ENCODE measurements at places on chromosomes 2 and 18. TPM values are rescaled to one million over a fixed set of nuclear protein-coding genes. Genes with fewer than 3 reads are reported as not detected.

DNA sequence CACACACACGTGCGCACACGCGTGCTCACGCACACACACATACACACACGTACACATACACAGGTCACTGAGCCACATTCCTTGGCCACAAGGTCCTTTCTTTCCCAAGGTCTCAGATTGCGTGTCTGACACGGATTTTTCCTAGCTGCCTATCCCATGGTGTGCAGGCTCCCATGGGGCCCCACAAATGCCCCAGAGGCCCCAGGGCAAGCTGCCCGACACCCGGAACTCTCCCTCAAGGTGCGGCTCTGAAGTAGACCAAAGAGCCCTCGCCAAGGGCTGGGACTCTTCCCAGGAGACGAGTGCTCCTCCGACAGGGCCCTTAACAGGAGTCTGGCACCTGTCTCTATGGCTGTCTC lies 46.7 kb downstream of the SDC1 start:
- H3K4me1 ChIP-seq, result peaks cover 45% of the 10 kb centered on the region
- DNase-seq, result peak; percentile 89
- peak overlapping the region; percentile 82 for H3K27ac ChIP-seq
- no peaks in the 10 kb centered on the region for H3K27me3 ChIP-seq

DNA sequence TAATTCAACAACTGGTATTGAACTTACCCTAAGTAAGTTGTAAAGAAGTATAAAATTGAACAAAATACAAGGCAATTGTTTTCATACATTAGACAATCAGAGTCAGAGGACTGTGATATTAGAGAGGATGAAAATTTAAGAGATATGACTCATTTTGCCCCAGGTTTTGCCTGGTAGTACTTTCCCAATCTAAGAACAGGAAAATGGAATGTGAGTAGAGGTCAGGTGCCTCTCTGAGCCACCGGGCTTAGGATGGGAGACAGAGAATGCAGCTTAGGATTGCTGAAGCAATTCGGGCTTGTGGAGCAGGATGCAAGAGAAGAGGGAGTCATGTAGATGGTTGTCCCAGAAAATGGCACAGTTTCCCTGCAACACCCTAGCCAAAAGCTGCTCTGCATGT lies 219.7 kb upstream of the CHST9 start:
- no peaks in the 10 kb centered on the region for H3K4me1 ChIP-seq
- H3K27ac ChIP-seq, result no peak overlapping the region
- DNase-seq, result no peak
- no peak overlapping the region for H3K4me3 ChIP-seq

The PROM2 gene
- 6.0 TPM for total RNA-seq

The ADD2 gene
- 2.1 TPM for total RNA-seq

- H3K27me3 ChIP-seq, result no peaks in the 10 kb centered on the region
- H3K4me3 ChIP-seq, result no peak overlapping the region
- H3K4me1 ChIP-seq, result no peaks in the 10 kb centered on the region
- peaks cover 24% of the 10 kb centered on the region for H3K36me3 ChIP-seq
- no peak for DNase-seq
Observed at GRCh38 chr2:135663148-135663700, 78.4 kb upstream of the UBXN4 start.

GRCh38 chr18:59539108-59539507 lies 158.1 kb downstream of the CCBE1 start:
- H3K4me3 ChIP-seq, result no peak overlapping the region
- no peak for DNase-seq
- no peaks in the 10 kb centered on the region for H3K36me3 ChIP-seq
- H3K27me3 ChIP-seq, result no peaks in the 10 kb centered on the region
- H3K27ac ChIP-seq, result no peak overlapping the region
- H3K4me1 ChIP-seq, result no peaks in the 10 kb centered on the region

GRCh38 chr2:65371074-65371434 lies 61.3 kb downstream of the SPRED2 start:
- H3K27me3 ChIP-seq, result no peaks in the 10 kb centered on the region
- peaks cover 86% of the 10 kb centered on the region for H3K4me1 ChIP-seq
- H3K27ac ChIP-seq, result no peak overlapping the region
- H3K4me3 ChIP-seq, result no peak overlapping the region
- H3K36me3 ChIP-seq, result no peaks in the 10 kb centered on the region
- no peak for DNase-seq

The CPLX4 gene
- not detected for total RNA-seq

GRCh38 chr2:120747281-120747680 lies 11.6 kb downstream of the GLI2 start:
- H3K36me3 ChIP-seq, result no peaks in the 10 kb centered on the region
- DNase-seq, result no peak
- no peak overlapping the region for H3K4me3 ChIP-seq
- H3K4me1 ChIP-seq, result no peaks in the 10 kb centered on the region

GRCh38 chr2:73291461-73292315 lies 1.7 kb downstream of the EGR4 start:
- peak; percentile 47 for DNase-seq
- no peak overlapping the region for H3K27ac ChIP-seq
- H3K27me3 ChIP-seq, result peaks cover 94% of the 10 kb centered on the region
- H3K36me3 ChIP-seq, result no peaks in the 10 kb centered on the region
- peaks cover 23% of the 10 kb centered on the region for H3K4me1 ChIP-seq

DNA sequence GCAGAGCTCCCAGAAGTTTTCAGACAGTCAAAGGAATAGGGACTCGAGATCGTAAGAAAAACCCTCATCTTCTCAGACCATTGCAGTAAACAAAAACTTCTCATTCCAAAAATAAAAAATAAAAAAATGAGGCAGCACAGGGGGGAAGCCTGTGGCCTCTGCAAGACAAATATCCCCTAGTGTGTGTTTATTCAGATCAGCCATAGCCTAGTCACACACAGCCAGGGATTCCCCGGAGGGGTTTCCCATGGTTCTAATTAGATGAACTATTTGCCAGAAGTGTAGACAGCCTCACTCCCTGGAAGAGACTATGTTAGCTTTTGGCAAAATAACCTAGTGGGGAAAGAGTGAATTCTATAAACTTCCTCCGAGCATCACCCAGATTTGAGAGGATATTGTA lies 122.9 kb upstream of the KLF7 start:
- H3K36me3 ChIP-seq, result no peaks in the 10 kb centered on the region
- no peaks in the 10 kb centered on the region for H3K27me3 ChIP-seq
- peaks cover 12% of the 10 kb centered on the region for H3K4me1 ChIP-seq
- H3K27ac ChIP-seq, result no peak overlapping the region
- H3K4me3 ChIP-seq, result no peak overlapping the region

GRCh38 chr2:149463328-149464002 lies 124.1 kb downstream of the MMADHC start:
- no peak overlapping the region for H3K27ac ChIP-seq
- no peaks in the 10 kb centered on the region for H3K36me3 ChIP-seq
- no peaks in the 10 kb centered on the region for H3K4me1 ChIP-seq
- H3K27me3 ChIP-seq, result no peaks in the 10 kb centered on the region

DNA sequence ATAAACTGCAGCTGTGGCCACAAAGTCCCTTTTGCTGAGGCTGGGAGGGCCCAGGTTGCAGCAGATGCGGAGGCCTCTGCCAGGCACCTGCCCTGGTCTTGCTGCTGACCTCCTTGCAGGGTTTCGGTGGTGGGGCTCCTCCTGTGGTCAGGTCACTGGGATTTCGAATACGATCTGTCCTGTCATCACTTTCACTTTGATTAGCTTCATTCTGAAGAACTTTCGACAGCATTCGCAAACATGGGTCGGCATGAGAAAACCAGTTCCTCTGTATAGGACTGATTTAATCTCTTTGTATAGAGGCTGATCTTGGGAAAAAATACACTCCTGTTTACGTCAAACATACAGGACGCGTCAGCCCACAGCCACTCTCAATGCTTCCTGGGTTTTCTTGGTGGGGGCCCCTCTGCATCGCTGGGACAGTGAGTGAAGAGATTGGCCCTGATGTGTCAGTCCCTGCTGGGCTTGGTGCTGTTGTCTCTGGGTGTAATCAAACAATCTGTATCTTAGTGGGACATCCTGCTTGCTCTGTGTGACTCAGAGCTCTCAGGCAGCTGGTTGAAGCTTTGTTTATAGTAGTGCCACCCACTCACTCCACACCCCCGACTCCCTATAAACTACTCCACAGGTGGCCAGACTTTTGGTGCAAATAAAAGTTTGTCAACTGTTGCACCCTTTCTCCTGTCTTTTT lies 209.4 kb upstream of the CXCR4 start:
- no peaks in the 10 kb centered on the region for H3K27me3 ChIP-seq
- peak overlapping the region; percentile 57 for H3K27ac ChIP-seq
- no peak for DNase-seq

- no peaks in the 10 kb centered on the region for H3K27me3 ChIP-seq
- H3K4me1 ChIP-seq, result no peaks in the 10 kb centered on the region
- DNase-seq, result no peak
- no peak overlapping the region for H3K27ac ChIP-seq
Observed at GRCh38 chr2:204401114-204401513, 144.2 kb upstream of the PARD3B start.

The FRZB gene
- total RNA-seq, result 2.9 TPM

DNA sequence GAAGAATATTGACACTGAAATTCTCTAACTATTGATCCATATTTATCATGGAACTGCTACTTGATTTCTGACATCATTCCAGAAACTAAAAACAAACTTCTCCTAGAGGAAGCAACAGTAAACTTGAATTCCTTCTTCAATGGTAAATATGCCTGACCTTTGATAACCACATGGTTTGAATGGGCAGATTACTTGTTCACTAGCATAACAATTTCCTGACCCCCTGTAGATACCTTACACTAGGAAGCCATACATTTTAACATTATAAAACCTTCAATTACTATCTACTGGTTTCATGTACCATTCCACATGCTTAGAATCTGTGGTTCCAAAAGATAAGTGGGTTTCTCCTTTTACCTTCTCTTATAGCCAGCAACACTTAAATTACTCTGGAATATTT lies 36.5 kb upstream of the DSG1 start:
- no peaks in the 10 kb centered on the region for H3K4me1 ChIP-seq
- no peaks in the 10 kb centered on the region for H3K27me3 ChIP-seq
- no peak overlapping the region for H3K27ac ChIP-seq
- DNase-seq, result no peak
- H3K4me3 ChIP-seq, result no peak overlapping the region

DNA sequence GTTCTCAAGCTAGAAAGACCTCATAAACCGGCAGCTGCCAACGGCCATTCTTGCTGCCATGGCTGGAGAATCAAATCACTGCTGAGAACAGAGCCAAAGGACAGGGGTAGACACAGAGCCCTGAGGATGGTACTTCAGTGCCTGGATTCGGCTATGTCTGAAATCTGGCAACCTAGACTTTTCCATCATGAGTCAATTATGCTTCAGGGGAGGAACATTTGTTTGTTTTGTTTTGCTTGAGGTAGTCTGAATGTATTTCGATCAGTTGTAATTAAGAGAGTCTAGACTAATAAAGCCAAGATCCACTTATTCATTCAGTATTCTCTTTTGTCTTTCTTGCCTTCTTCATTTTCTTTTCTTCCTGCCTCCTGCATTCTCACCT lies 122.8 kb upstream of the SH3BP4 start:
- no peaks in the 10 kb centered on the region for H3K36me3 ChIP-seq
- no peak overlapping the region for H3K27ac ChIP-seq
- H3K4me1 ChIP-seq, result no peaks in the 10 kb centered on the region
- DNase-seq, result no peak

DNA sequence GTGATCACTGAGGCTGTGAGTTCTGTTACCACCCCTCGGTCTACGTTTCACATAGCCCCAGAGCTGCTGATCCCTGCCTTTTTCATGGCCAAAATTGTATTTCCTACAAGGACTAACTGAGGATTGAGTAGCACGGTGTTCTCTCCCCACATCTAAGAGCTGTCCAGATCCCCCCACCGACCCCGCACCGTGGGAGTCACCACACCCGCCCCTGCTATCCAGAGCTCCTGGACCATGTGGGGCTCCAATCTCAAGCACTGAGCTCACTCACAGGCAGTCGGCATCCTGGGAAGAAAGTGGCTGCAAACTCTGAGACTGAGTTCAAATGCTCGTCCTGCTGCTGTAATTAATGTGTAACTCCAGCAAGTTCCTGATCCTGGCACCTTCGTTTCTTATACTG lies 9.7 kb downstream of the SIX2 start:
- peaks cover 86% of the 10 kb centered on the region for H3K27me3 ChIP-seq
- H3K4me3 ChIP-seq, result no peak overlapping the region
- H3K36me3 ChIP-seq, result no peaks in the 10 kb centered on the region
- H3K4me1 ChIP-seq, result peaks cover 24% of the 10 kb centered on the region

DNA sequence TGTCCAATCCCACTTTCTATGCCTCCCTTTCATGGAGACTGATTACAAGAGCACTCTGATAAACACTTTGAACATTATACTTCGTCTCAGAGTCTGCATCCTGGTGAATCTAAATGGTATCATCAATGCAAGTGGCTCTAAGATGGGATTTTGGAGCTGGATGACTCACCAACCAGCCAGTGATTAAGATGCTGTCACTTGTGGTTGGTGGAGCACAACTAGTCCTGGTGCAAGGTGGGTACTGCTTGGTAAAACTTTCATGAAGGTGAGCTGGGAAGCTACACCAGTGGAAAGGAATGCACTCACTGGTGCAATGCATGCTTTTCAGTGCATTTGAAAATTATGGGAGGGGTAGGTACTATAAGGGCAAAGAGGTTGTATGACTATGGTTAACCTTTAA lies 137.7 kb upstream of the TRIB2 start:
- no peaks in the 10 kb centered on the region for H3K4me1 ChIP-seq
- H3K36me3 ChIP-seq, result no peaks in the 10 kb centered on the region
- no peak for DNase-seq

The PARD6G gene
- 7.3 TPM for total RNA-seq

The MAL gene
- 13.4 TPM for total RNA-seq

- H3K4me1 ChIP-seq, result peaks cover 30% of the 10 kb centered on the region
- peaks cover 8% of the 10 kb centered on the region for H3K36me3 ChIP-seq
- no peak overlapping the region for H3K4me3 ChIP-seq
Observed at GRCh38 chr2:55885127-55885943, 38.2 kb downstream of the EFEMP1 start.
